ENCODE measurements at places on chromosomes 11 and 22. TPM values are rescaled to one million over a fixed set of nuclear protein-coding genes. Genes with fewer than 3 reads are reported as not detected.

CBY1 gene
- polyA plus RNA-seq: 39.5 TPM

SAA4 gene
- 0.05 TPM for polyA plus RNA-seq

PATE4 gene
- not detected for polyA plus RNA-seq

RFPL3 gene
- polyA plus RNA-seq: not detected

NEFH gene
- 0.06 TPM for polyA plus RNA-seq

TTLL1 gene
- 3.8 TPM for polyA plus RNA-seq

PRSS23 gene
- polyA plus RNA-seq: 4.0 TPM

MYBPC3 gene
- 0.13 TPM for polyA plus RNA-seq

MS4A4A gene
- polyA plus RNA-seq: 2.4 TPM

OR8D4 gene
- polyA plus RNA-seq: not detected

JAM3 gene
- polyA plus RNA-seq: 5.8 TPM

SAA2 gene
- polyA plus RNA-seq: 2.6 TPM

KRTAP5-2 gene
- not detected for polyA plus RNA-seq

IRAG1 gene
- 2.4 TPM for polyA plus RNA-seq

LDHA gene
- polyA plus RNA-seq: 1,038 TPM

OR8G1 gene
- polyA plus RNA-seq: not detected

MYO18B gene
- 224 TPM for polyA plus RNA-seq

OR6A2 gene
- not detected for polyA plus RNA-seq

TSPAN32 gene
- 0.04 TPM for polyA plus RNA-seq

MUC15 gene
- not detected for polyA plus RNA-seq

ALKBH8 gene
- 23.8 TPM for polyA plus RNA-seq

WT1 gene
- 0.03 TPM for polyA plus RNA-seq

SCT gene
- polyA plus RNA-seq: 0.44 TPM

UCP2 gene
- 90.6 TPM for polyA plus RNA-seq

FAM227A gene
- polyA plus RNA-seq: 0.32 TPM

PDE3B gene
- 0.11 TPM for polyA plus RNA-seq

RAB38 gene
- polyA plus RNA-seq: 0.63 TPM

A4GALT gene
- 13.0 TPM for polyA plus RNA-seq

C11orf97 gene
- polyA plus RNA-seq: 0.06 TPM

NAALAD2 gene
- polyA plus RNA-seq: 0.39 TPM

OR2AG2 gene
- polyA plus RNA-seq: not detected

FERMT3 gene
- polyA plus RNA-seq: 3.0 TPM

PDE2A gene
- polyA plus RNA-seq: 16.6 TPM

NXPE2 gene
- polyA plus RNA-seq: 0.10 TPM
